Esophagus squamous epithelium (tissue), 5 donors: ENCODE measurements at places on chromosomes 4 and X. TPM values are rescaled to one million over a fixed set of nuclear protein-coding genes. Genes with fewer than 3 reads are reported as not detected.

DNA sequence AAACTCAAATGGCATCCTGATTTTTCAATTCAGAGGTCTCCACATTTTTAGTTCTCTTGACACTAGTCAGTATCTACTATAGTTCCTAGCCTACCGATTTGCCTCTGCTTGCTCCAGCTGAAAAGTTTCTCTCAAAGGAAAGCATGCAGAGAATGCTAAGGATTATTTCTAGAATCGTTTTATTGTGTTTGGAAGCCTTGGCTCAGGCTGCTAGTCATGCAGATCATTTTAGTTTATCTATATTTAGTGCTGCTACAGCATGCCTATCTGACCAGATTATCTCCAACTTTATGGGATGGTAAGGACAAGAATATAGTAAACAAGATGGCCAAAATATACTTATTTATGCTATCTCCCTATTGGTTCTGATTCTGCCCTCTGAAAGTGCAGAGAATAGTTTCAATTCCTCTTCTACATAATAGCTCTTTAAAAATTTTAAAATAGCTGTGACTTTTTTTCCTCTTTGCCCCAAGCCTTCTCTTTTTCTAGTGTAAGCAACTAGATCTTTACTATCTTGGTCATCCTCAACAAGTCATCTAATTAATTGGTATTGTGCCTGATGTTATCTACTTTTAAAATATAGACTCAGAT lies 15.7 kb upstream of the DRP2 start:
- no peak for DNase-seq

- no peak for DNase-seq
These were observed 35.5 kb downstream of the NCAPG start for GRCh38 chr4:17846266-17846665.

DNA sequence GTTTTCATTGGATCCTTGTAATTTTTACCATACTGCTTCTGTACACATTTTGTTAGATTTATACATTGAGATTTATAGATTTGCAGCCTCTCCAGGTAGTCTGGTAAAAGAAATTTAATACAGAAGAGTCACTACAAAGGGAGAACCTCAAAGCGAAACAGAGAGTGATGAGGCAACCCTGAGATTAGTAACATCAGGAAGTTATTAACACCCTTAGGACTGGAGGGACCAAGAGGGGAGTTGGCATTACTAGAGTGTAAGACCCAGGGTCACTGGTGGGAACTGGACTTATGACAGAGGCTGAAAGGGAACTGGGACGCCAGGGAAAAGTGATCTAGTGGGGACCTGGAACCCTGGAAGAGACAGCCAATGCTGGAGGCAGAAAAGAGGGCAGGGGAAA lies 20.6 kb upstream of the MAML3 start:
- DNase-seq = no peak

Gene AADAT
- 1.1 TPM for total RNA-seq

DNA sequence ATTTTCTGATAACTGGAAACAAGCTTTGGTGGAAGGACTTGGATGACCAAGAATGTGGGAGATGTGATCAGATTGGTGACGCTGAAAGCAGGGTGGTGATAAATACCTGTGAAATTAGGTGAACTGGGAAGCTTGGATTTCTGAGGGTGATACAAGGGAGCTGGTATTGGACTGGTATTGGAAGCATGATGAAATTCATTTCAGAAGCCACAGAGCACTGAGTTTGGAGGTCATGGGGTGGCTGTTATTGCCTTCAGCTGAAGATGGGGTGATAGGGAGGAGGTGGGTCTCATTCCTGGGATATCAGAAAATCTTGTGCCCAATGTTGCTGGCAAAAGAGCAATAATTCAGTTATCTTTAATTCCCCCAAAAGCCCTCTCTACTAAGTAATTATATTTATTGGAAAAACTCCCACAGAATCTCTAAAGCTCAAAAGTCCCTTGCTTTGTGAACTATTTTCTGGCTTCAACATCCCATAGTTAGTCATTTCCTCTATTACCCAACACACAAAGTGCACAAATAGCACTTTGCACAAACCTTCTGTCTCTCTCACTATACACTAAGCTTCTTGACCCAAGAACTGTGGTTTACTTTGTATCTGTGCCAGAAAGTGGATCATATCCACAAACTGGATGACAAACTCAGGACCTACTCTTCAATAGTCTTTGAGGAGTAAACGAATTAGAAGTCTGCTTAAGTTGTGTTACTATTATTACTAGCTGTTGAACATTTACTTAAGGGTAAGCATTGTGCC lies 23.1 kb upstream of the CAMK2D start:
- DNase-seq = no peak

Gene L1CAM
- total RNA-seq = 0.35 TPM

Gene DRP2
- 0.19 TPM for total RNA-seq

GRCh38 chr4:152052451-152053057 lies 291.7 kb upstream of the GATB start:
- DNase-seq = no peak

GRCh38 chr4:105966051-105966450 lies 70.8 kb downstream of the NPNT start:
- DNase-seq = no peak

DNA sequence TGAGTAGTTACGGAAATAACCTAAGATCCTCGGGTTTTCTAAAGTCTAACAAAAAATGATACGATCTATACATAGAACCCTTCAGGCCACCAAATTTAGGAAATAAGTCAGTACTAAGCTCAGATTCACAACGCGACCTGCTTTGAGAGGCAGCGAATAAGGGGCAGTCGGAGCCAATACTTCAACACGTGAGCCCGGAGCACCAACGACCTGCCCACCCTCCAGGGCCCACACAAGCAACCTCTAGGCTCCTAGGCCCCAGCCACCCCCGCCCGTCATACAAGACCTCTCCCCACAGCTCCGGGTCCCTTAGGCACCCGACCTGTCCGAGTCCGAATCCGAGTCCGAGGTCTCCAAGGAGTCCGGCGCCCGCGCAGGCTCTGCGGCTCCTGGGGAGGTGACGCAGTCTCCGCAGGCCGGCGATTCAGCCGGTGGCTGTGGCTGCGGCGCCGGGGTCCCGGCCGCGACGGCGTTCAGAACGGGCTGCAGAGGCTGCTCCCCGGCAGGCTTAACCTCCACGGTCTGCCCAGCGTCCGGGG lies 580 bp downstream of the NAF1 start:
- peak; percentile 4 for DNase-seq

Gene HAND2
- 2.2 TPM for total RNA-seq

DNA sequence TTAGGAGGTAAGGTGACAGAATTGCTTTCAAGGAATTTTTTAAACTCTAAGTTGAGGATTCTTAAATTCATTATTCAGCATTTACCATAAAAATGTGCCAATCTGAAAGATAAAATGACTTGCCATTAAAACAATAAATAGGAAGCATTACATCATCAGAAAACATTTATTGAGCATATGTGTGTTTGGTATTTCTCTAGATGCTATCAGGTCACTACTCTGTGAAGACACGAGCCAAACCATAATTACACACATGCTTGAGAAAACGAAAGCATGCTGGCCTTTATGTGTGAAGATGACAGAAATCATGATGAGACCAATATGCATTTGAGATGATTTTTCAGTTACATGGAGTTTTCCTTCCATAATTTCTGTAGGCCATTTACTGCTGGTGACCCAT lies 12.3 kb upstream of the IL21 start:
- no peak for DNase-seq

DNA sequence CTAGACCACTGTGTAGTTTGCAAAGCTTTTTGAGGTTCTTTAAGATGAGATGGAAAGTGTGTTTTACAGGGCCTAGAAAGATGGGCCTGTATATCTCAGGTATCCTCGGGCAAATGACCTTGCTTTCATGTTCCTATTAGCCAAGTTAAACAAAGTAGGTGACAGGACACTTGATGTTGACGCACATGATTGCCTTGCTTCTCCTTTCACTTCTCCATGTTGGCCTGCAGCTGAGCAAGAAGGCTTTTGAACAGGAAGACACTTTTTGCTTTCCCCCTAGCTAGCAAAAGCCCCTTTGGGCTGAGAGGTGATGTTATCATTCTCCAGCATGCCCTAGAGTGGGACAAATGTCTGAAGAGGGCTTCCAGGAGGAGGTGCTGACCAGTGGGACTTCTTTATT lies 202.1 kb downstream of the GPC3 start:
- DNase-seq = no peak

GRCh38 chrX:9466124-9466495 lies 1.3 kb downstream of the TBL1X start:
- DNase-seq = peak; percentile 0

Gene TMSB15C
- total RNA-seq = 1.7 TPM

DNA sequence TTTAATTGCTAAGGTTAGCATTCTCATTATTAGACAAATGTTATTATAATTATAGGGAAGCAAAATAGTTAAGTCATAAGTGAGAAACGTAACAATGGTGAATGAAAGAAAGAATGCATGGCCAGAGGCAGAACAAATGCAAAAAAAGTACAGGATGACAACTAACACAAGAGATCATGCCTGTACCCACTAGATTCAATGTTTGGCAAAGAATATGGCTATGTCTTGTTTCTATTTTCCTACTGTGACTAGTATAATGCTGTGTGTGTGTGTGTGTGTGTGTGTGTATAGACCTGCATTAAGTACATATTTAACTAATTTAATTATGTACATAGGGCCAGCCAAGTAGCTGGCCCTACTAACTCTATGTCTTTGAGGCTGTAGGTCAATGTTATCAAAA lies 12.9 kb upstream of the BMP2K start:
- no peak for DNase-seq

DNA sequence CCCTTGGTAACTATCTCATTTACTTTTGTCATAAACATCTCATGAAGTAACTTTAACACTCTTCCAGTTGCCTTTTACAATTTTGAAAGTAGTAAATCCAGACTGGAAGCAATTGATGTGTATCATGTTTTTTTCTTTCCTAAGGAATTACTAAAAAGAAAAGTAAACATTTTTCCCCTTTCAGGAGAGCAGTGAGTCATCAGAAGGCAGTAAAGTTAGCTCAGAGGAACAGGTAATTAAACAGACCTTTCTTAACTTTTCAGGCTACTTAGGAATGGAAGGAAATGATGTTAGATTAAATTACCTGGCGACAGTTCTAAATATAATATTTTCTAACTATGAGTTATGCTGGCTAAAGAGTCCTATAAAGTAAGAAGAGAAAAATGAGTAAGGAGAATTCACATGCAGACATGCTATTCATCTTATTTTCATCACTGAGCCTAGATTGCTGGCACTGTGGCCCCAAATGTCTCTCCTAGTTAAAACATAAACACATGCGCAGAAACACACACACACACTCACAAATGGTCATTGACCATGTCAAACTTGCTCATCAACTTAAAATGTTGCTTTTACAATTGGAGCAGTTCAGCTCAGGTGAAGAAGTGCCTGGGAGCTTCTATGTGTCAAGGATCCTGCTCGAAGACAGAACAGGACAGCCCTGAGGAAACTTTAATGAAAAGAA lies 9.3 kb downstream of the DMP1 start:
- DNase-seq = no peak

Gene GLUD2
- 0.70 TPM for total RNA-seq

Gene GLOD5
- not detected for total RNA-seq

GRCh38 chrX:2502120-2502667 lies 1.4 kb upstream of the DHRSX start:
- no peak for DNase-seq

- no peak for DNase-seq
These were observed 347.7 kb downstream of the FBXO8 start for GRCh38 chr4:173935622-173936405.

- no peak for DNase-seq
These were observed 221.0 kb downstream of the SPCS3 start for GRCh38 chr4:176540814-176541213.

DNA sequence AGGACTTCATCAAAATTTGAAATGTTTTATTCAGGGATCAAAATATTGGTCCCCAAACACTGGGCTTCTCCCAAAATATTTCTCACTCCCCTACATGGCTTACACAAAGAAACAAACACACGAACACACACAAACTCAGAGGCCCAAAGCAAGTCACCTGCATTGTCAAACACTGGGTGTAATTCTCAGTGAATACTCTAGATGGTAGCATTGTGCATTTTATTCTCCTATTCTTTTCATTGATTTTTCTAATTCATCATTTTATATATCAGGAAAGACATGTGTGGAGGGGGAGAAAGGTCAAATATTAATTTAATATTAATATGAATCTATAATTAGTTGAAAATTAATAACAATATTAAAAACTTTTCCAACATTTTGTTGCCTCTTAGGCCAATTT lies 72.3 kb upstream of the TNMD start:
- no peak for DNase-seq

Gene TMPRSS11E
- total RNA-seq = 359 TPM

Gene CSAG1
- total RNA-seq = not detected

Gene ARHGAP24
- 3.6 TPM for total RNA-seq

DNA sequence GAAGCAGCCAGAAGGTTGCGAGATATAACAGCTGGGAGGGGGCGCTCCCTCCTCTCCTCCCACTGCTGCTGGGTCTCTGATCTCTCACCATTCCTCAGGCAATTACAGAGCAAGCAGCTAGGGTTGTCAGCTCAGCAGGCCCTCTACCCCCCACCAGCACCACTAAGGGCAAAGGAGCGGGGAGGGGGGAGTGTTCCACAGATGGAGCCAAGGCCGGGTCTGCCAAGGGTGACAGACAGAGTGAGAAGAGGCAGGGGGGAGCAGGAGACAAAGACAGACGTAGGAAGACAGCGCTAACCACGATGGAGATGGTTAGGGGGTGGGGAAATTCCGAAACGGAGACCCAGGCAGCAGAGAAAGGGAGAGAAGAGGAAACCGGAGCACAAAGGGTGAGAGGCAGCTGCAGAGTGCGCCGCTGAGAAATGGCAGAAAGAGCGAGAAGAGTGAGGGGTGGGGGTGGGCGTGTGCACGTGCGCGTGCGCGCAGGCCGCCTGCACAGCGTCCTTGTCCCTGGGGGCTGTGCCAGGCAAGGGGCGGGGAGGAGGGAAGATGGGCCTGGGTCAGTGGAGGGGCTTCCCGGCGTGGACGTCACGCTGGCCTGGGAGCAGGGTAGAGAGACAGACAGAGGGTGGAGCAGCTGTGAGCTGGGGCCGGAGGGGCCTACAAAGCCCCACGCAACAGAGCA lies 6.9 kb downstream of the L1CAM start:
- DNase-seq = no peak

GRCh38 chr4:177220376-177220775 lies 89.3 kb upstream of the NEIL3 start:
- DNase-seq = no peak

Gene COL4A5
- 9.9 TPM for total RNA-seq

DNA sequence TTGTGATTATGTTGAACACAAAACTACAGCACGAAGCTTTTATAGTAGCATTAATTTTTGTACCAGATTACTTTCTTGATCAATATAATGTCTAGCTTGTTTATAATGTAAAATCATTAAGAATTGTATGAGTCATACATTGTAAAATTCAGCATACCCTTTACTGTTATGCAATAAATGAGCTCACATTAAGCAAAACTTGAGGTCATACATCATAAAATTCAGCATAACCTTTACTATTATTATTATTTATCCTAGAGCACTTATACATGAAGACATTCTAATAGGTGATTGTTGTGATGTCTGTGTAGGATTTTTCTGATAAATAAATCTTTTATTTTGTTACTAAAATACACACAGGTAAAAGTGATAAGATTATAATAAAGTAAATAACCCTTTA lies 49.4 kb downstream of the DTHD1 start:
- DNase-seq = no peak

Gene FGFR3
- total RNA-seq = 192 TPM

Gene ZDHHC15
- 0.27 TPM for total RNA-seq
